Hepatocyte (in vitro differentiated cells): ENCODE measurements at places on chromosomes 2 and 18.

GRCh38 chr2:57218206-57218605 is 828.4 kb upstream of the VRK2 start:
- DNase-seq: no peak

DNA sequence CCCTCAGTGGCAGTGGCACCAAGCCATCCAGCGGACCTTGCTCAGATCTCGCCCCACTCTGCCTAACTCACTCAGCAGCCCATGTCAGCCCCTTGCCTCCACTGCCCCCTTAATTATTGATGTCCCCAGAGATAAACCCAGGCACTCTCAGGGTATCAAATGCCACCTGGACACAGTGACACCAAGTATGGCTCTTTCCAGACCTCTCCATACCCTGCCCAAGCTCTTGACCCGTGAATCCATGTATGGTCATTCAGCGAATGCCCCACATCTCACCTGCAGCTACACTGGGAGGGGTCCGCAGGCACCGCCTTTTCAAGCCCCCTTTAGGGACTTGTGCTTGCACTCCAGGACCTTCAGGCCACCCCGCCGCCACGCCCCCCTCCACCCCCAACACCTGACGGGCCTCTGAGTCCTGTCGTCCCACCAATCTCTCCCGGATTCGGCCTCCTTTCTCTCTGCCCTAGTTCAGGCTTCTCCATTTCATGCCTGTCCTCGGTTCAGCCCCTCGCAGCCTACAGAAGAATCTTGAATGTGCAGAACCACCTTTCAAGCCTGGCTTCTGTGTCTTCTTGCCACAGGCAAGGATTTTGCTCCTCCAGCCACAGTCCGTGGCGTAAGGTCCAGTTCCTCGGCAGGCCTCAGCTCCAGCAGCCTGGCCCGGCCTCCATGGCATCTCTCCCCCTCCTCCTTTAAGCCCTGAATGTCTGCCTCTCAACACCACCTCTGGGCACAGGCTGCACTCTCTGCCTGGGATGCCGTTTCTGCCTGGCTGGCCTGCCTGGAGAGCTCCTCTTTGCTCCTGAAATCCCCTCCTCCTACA is 54.1 kb upstream of the ODC1 start:
- DNase-seq: no peak

DNA sequence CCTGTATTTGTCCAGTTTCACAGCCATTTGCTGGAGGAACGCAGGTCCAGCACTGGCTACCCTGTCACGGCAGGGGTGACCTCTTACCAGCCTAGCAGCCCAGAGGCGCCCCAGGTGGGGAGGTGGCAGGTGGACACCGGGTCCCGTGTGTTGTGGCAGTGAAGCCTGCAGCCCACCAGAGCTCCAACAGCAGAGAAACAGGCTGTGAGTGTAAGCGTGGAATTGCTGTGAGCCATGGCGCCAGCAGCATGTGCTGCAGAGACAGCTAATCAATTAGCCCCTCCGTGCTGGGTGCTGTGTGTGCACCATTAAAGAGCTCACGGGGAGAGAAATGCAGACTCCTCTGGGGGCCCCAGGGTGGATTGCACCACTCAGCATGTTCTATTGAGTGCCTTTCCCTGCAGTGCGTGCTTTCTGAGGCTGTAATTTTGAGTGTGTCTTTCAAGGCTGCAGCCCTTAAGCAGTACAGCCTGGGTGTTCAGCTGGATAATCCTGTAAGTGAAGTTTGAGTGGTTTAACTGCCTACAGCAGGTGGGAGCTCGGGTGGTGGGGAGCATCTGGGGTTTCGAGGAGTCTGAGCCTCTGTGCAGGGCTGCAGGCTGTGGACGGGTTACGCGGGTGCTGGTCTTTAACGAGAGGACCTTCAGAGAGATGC is 15.9 kb downstream of the RTP5 start:
- no peak for DNase-seq

GRCh38 chr18:58645398-58645797 is 16.5 kb upstream of the ALPK2 start:
- DNase-seq: no peak

DNA sequence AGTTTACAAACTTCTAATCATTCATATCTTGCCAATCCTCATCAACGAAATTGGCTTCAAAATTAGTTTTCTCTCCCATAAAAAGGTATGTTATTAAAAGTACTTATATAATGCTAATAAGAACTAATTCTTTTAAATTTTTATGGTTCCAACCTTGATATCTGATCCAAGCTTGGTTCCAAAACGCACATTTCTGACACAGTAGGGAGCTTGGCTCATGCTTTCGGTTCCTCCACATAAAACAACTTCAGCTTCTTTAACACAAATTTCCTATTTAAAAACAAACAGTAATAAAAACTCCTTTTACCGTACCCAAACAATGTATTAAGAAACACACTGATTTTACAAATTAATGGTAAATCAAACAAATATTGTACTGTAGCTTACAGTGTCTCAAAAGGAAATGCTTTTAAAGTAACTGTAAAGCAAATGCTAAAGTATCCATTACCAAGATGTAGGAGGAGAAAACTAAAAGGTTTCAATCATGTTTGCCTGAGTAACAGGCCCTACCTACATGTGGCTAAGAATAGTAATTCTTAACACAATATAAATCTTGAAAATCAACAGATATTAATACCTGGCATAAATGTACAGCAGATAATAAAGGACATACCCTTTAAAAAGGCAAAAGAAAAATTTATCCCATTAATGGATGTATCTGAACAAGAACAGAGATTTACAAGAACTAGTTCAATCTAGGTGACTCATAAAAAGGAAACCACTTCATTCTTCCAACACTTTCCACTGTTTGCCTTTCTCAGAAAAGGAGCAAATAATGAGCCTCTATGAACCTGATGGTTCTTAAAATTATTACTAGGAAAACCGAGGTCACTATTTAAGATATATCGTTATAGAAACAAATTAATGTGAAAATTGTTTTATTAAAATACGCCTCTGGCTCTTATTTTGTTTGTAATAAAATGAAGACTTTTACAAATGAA is 17.5 kb downstream of the ACAA2 start:
- no peak for DNase-seq

- DNase-seq: no peak
Observed at GRCh38 chr2:134482766-134483340, 229.0 kb downstream of the MGAT5 start.

DNA sequence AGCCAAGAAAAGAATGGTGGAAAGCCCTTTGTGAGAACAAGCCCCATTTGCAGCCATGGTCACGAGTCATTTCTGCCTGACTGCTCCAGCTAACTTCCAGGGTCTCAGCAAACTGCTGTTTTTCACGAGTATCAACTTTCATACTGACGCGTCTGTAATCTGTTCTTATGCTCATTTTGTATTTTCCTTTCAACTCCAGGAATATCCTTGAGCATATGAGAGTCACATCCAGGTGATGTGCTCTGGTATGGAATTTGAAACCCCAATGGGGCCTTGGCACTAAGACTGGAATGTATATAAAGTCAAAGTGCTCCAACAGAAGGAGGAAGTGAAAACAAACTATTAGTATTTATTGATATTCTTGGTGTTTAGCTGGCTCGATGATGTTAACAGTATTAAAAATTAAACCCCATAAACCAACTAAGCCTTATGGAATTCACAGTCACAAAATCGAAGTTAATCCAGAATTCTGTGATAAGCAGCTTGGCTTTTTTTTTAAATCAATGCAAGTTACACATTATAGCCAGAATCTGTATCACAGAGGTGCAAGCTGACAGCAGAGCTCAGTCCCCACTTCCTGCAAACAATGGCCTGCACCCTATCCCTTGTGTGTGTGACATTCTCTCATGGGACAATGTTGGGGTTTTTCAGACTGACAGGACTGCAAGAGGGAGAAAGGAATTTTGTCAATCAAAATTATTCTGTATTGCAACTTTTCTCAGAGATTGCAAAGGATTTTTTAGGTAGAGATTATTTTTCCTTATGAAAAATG is 26.1 kb downstream of the SLC14A1 start:
- DNase-seq: no peak
